ENCODE measurements at places on chromosomes 5 and 9. TPM values are rescaled to one million over a fixed set of nuclear protein-coding genes. Genes with fewer than 3 reads are reported as not detected.

DNA sequence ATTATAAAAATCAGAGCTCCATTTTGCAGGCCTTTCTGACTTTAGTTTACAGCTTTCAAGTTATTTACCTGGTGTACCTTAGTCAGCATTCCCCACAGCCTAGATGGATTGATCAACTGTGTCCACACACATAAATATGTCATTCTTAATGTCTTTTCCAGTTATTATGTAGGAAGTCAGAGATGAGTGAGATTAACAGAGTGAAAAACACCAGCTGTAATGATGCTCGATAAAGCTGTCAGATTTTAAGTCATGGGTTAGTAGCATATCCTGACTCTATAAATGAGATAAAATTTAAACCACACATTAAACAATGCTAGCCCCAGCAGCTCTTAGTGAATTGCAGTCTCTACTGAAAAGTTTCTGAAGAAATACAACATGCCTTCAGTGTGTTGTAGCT lies 48.9 kb downstream of the NUDT12 start:
- no peak overlapping the region for H3K27ac ChIP-seq
- H3K27me3 ChIP-seq, result no peaks in the 10 kb centered on the region
- H3K36me3 ChIP-seq, result no peaks in the 10 kb centered on the region
- H3K4me1 ChIP-seq, result no peaks in the 10 kb centered on the region

- H3K4me3 ChIP-seq, result no peak overlapping the region
- H3K4me1 ChIP-seq, result no peaks in the 10 kb centered on the region
- DNase-seq, result no peak
Measured at GRCh38 chr5:137300411-137301240, 198.5 kb downstream of the SPOCK1 start.

GRCh38 chr5:124650951-124651662 lies 95.3 kb downstream of the ZNF608 start:
- H3K4me3 ChIP-seq, result no peak overlapping the region
- no peak for DNase-seq

- H3K27me3 ChIP-seq, result no peaks in the 10 kb centered on the region
- H3K4me1 ChIP-seq, result no peaks in the 10 kb centered on the region
- H3K36me3 ChIP-seq, result no peaks in the 10 kb centered on the region
- DNase-seq, result peak; percentile 58
Measured at GRCh38 chr5:81838307-81838906, 87.5 kb upstream of the SSBP2 start.

- no peak overlapping the region for H3K4me3 ChIP-seq
- no peaks in the 10 kb centered on the region for H3K27me3 ChIP-seq
- DNase-seq, result no peak
- no peaks in the 10 kb centered on the region for H3K4me1 ChIP-seq
- H3K36me3 ChIP-seq, result peaks cover 15% of the 10 kb centered on the region
- no peak overlapping the region for H3K27ac ChIP-seq
Measured at GRCh38 chr5:43156388-43156787, 35.6 kb upstream of the NIM1K start.

DNA sequence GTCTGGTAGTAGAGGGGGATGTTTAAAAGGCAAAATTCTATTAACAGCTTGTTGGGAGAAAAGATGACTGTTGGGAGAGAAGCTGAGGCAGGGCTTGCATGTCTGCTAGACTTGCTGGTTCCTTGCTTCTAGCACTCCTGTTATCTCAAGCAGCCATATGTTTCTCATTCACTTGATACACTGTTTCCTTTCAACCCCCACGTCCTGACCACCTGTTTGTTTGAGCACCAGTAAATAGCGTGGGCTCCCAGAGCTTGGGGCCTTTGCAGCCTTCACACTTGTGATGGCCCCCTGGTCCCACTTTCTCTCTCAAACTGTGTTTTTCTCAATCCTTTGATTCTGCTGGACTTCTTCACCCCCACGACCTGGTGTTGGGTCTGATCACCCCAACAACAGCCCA lies 111.7 kb upstream of the TMEM161B start:
- DNase-seq, result no peak
- no peaks in the 10 kb centered on the region for H3K27me3 ChIP-seq
- no peaks in the 10 kb centered on the region for H3K4me1 ChIP-seq
- no peaks in the 10 kb centered on the region for H3K36me3 ChIP-seq

TPPP gene
- 12.4 TPM for total RNA-seq

- no peaks in the 10 kb centered on the region for H3K4me1 ChIP-seq
- H3K27ac ChIP-seq, result no peak overlapping the region
- no peak overlapping the region for H3K4me3 ChIP-seq
- no peaks in the 10 kb centered on the region for H3K36me3 ChIP-seq
- H3K27me3 ChIP-seq, result no peaks in the 10 kb centered on the region
Measured at GRCh38 chr9:134704498-134704897, 62.9 kb downstream of the COL5A1 start.
